ENCODE measurements at places on chromosomes 5 and 9. TPM values are rescaled to one million over a fixed set of nuclear protein-coding genes. Genes with fewer than 3 reads are reported as not detected.

The FPGS gene
- 48.4 TPM for polyA plus RNA-seq

The CDH9 gene
- polyA plus RNA-seq: 0.09 TPM

The RASEF gene
- polyA plus RNA-seq: 3.0 TPM

The SLC6A18 gene
- polyA plus RNA-seq: 0.05 TPM

The TAF11L5 gene
- not detected for polyA plus RNA-seq

The TMED7 gene
- polyA plus RNA-seq: 25.9 TPM

The TRPM3 gene
- 0.14 TPM for polyA plus RNA-seq

The TBC1D2 gene
- 21.2 TPM for polyA plus RNA-seq

The CAVIN4 gene
- 0.23 TPM for polyA plus RNA-seq

The PCSK1 gene
- 0.48 TPM for polyA plus RNA-seq

The PCDHGC3 gene
- polyA plus RNA-seq: 28.7 TPM

The TEX10 gene
- polyA plus RNA-seq: 13.6 TPM

The CORO2A gene
- polyA plus RNA-seq: 7.5 TPM

The GRM6 gene
- polyA plus RNA-seq: 0.02 TPM

The SCGB3A1 gene
- polyA plus RNA-seq: 2.1 TPM

The IFNA21 gene
- 0.02 TPM for polyA plus RNA-seq

The GRXCR2 gene
- 0.05 TPM for polyA plus RNA-seq

The PCDHAC2 gene
- polyA plus RNA-seq: 0.02 TPM

The DOK3 gene
- polyA plus RNA-seq: 13.4 TPM

The MATR3 gene
- polyA plus RNA-seq: 253 TPM
